ENCODE measurements at places on chromosomes 2 and 18. TPM values are rescaled to one million over a fixed set of nuclear protein-coding genes. Genes with fewer than 3 reads are reported as not detected.

ELOA2 gene
- not detected for total RNA-seq

C2orf81 gene
- 0.40 TPM for total RNA-seq

CCDC68 gene
- total RNA-seq = 3.0 TPM

DSG1 gene
- total RNA-seq = not detected

GPBAR1 gene
- total RNA-seq = 0.40 TPM

LIMS3 gene
- 5.3 TPM for total RNA-seq

NMUR1 gene
- total RNA-seq = not detected

NLRC4 gene
- not detected for total RNA-seq

SCG2 gene
- not detected for total RNA-seq

TXNDC2 gene
- total RNA-seq = 0.07 TPM

MYO7B gene
- 0.14 TPM for total RNA-seq

KCNK3 gene
- total RNA-seq = not detected

GRHL1 gene
- 0.86 TPM for total RNA-seq

IMPA2 gene
- total RNA-seq = 8.8 TPM

NCKAP5 gene
- total RNA-seq = 0.50 TPM

KDM3A gene
- total RNA-seq = 40.3 TPM

CTAGE1 gene
- total RNA-seq = not detected

CDH7 gene
- total RNA-seq = not detected

TMEM163 gene
- 1.9 TPM for total RNA-seq

CHRNA1 gene
- 0.07 TPM for total RNA-seq

EVA1A gene
- total RNA-seq = 53.2 TPM

TBC1D8 gene
- total RNA-seq = 62.6 TPM

ALPP gene
- total RNA-seq = not detected

TUBA3E gene
- total RNA-seq = not detected

RAB6C gene
- not detected for total RNA-seq

ZAP70 gene
- total RNA-seq = under 0.01 TPM

MAL gene
- not detected for total RNA-seq

LHCGR gene
- not detected for total RNA-seq

RAX gene
- total RNA-seq = not detected

INO80C gene
- 43.4 TPM for total RNA-seq

ANKRD53 gene
- total RNA-seq = 0.50 TPM

AGBL5 gene
- 24.5 TPM for total RNA-seq

L3MBTL4 gene
- total RNA-seq = 0.57 TPM

IL1B gene
- total RNA-seq = not detected

LRRTM4 gene
- total RNA-seq = not detected

TDRD15 gene
- total RNA-seq = under 0.01 TPM

SERPINB4 gene
- total RNA-seq = not detected

CELF4 gene
- total RNA-seq = not detected

ASB18 gene
- total RNA-seq = not detected

PARD6G gene
- 1.6 TPM for total RNA-seq

KDSR gene
- 41.4 TPM for total RNA-seq

CNOT11 gene
- 63.7 TPM for total RNA-seq

FAM237A gene
- not detected for total RNA-seq
